ENCODE measurements at places on chromosomes 3 and 15. TPM values are rescaled to one million over a fixed set of nuclear protein-coding genes. Genes with fewer than 3 reads are reported as not detected.

DNA sequence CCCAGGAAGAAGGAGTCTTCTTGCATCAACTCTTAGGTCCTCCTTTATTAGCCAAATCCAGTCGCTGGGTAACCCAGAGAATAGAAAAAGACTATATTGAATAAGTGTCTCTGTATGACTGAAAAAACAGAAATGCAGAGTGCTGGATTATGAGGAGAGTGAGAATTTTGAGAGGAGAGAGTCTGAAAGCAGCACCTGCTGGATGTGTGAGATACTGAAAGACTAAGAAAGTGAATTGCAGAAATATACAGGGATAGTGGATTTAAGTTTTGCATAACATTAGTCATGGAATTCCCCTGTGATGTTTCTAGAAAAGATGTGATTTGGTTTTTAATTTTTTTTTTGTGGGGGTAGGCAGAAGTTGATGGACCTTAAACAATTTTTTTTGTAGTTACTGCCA lies 296.5 kb downstream of the MECOM start:
- no peaks in the 10 kb centered on the region for H3K4me1 ChIP-seq
- no peak overlapping the region for H3K4me3 ChIP-seq
- H3K36me3 ChIP-seq = no peaks in the 10 kb centered on the region
- no peaks in the 10 kb centered on the region for H3K27me3 ChIP-seq

DNA sequence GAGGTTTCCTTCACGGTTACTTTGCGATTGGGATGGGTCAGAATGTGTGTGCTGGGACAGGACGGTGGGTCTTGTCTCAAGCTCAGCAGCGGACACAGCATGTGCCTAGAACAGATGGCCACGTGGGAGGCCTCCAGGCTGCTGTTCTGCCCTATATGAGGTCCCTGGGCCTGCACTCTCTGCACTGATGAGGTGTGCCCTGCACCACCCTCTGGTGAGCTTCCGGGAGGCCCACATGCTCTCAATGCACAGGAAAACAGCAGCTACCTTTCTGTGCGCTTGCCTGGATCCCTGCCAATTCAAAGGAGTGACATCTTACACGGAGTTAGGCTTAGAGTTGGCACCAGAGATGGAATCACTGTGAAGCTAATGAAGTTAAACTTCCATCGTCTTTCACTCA lies 59.8 kb downstream of the BOC start:
- no peak overlapping the region for H3K4me3 ChIP-seq
- H3K36me3 ChIP-seq = no peaks in the 10 kb centered on the region
- H3K27ac ChIP-seq = peak overlapping the region; percentile 25
- no peak for DNase-seq

GRCh38 chr3:184423561-184423960 lies 43.7 kb downstream of the CHRD start:
- H3K27me3 ChIP-seq = no peaks in the 10 kb centered on the region
- no peak overlapping the region for H3K4me3 ChIP-seq
- no peak for DNase-seq
- no peaks in the 10 kb centered on the region for H3K36me3 ChIP-seq

Gene LMLN
- 12.0 TPM for total RNA-seq

Gene CSTA
- total RNA-seq = 9.1 TPM

GRCh38 chr15:38102972-38103371 lies 149.7 kb upstream of the SPRED1 start:
- no peaks in the 10 kb centered on the region for H3K36me3 ChIP-seq
- no peak for DNase-seq
- no peak overlapping the region for H3K27ac ChIP-seq
- H3K4me1 ChIP-seq = no peaks in the 10 kb centered on the region
- H3K27me3 ChIP-seq = no peaks in the 10 kb centered on the region
- no peak overlapping the region for H3K4me3 ChIP-seq

Gene NMB
- 26.9 TPM for total RNA-seq

Gene CHDH
- total RNA-seq = 2.9 TPM
